Lower leg skin (tissue), 4 donors: ENCODE measurements at places on chromosomes 1 and 21. TPM values are rescaled to one million over a fixed set of nuclear protein-coding genes. Genes with fewer than 3 reads are reported as not detected.

Gene MPC2
- 33.7 TPM for total RNA-seq

Gene GCSAML
- 0.08 TPM for total RNA-seq

- no peak for DNase-seq
Measured at GRCh38 chr1:203954788-203955552, 93.6 kb downstream of the SNRPE start.

- DNase-seq = no peak
Measured at GRCh38 chr1:79131626-79132025, 125.1 kb upstream of the ADGRL4 start.

DNA sequence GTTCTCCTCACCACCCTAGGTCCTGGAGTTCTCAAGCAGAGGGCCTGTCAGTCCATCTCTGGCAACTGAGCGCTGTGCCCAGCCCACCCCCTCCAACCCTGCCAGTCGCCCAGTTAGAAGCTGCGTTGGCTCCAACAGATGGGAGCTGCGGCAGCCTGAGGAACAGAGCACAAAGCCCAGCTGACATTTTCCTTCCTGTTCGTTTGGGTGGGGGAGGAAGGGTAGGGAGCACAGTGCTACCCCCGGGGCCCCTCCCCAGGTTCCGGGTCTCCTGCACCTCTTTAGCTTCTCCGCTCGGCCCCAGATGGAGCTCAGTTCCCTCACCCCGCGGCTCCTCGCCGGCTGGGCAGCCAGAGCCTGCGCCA lies 1.4 kb downstream of the LRRN2 start:
- no peak for DNase-seq

DNA sequence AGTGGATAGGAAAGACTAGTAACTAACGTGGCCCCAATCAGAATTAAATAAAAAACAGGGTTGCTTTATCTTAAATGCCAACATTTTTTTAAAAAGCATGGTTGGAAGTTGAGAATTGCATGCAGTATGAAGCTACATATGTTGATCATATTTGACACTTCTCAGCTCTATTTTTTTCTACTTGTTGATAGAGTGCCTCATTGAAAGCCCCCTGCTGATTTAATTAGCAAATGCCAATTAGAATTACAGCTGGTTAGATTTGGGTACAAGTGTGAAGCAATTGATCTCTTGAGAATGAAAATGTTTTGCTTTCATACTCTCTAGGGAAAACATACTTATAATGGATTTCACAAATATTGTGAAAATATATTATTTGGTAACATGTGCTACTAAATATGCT lies 40.5 kb downstream of the CHD1L start:
- no peak for DNase-seq

DNA sequence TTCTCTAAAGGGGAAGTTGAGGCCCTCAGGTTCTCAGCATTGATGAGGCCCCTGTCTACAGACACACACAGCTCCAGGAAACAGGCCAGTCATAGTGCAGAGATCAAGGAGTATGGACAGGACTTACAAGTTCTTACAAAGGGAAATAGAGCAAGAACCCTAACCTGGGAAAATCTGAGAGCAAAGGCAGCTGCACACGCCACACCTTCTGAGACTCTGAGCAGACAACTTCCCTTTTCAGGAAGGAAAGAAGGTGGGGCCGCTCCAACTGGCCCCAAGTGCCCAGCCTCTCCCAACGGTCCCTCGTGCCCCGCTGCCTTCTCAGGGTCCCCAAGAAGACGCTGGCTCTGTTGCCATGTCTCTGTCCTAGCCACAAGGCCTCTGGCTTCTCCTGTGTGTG lies 3.6 kb downstream of the NOC2L start:
- no peak for DNase-seq

DNA sequence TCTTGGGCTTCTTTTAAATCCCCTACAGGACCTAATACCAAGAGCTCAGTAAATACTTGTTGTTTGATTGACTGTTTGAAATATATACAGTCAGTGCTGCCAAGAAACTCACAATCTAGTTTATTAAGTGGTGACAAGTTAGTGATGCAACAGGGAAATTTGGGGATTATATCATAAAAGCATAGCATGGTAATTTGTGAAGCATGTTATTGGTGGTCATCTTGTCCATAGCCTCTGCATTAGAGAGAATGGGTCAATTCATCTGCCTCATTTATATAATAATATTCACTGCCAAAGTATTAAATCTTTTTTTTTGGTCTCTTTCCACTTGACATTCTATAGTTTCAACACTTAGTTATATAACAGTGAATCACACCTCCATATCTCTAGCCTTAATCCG lies 138.2 kb upstream of the SPAG17 start:
- no peak for DNase-seq

GRCh38 chr1:226691247-226691646 lies 47.8 kb downstream of the ITPKB start:
- DNase-seq = no peak

- no peak for DNase-seq
Measured at GRCh38 chr1:224647449-224647848, 31.3 kb downstream of the CNIH3 start.

GRCh38 chr1:229888561-229889001 lies 178.5 kb upstream of the GALNT2 start:
- no peak for DNase-seq
